ENCODE measurements at places on chromosomes 7 and 10.

DNA sequence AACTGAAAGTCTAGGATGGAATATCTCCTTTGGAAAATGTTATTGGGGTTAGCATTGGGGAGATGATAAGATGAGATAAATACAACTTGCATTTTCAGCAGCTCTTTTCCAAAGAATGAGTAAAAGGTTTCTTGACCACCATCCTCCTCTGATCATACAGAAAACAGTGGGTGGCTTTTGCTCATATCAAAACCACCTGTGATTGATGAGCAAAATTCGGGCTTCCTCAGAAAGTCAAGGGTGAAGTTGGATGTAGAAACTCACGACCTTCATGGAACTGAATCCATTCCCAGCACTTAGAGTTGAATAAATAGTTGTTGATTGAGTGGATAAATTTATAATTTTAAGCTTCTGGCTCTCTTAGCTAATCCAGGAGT is 158.4 kb downstream of the DNAJB6 start:
- peak; percentile 38 for DNase-seq

DNA sequence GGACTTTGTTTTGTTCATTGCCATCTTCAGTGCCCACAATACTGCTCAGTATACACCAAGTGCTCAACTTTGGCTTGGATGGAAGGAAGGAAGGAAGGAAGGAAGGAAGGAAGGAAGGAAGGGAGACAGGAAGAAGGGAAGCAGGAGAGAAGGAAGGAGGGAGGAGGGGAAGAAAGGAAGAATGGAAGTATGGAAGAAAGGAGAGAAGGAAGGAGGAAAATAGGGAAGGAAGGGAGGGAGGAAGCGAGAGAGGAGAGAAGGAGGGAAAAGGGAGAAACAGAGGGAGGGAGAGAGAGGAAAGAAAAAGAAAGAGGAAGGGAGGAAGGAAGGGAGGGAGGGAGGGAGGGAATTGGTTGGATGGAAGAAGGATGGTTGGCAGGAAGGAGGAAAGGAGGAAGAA is 49.6 kb upstream of the ADO start:
- no peak for DNase-seq

- peak; percentile 49 for DNase-seq
Observed at GRCh38 chr7:132882714-132883428, 199.0 kb downstream of the CHCHD3 start.

GRCh38 chr7:134533288-134533771 is 6.0 kb downstream of the AKR1B10 start:
- no peak for DNase-seq

DNA sequence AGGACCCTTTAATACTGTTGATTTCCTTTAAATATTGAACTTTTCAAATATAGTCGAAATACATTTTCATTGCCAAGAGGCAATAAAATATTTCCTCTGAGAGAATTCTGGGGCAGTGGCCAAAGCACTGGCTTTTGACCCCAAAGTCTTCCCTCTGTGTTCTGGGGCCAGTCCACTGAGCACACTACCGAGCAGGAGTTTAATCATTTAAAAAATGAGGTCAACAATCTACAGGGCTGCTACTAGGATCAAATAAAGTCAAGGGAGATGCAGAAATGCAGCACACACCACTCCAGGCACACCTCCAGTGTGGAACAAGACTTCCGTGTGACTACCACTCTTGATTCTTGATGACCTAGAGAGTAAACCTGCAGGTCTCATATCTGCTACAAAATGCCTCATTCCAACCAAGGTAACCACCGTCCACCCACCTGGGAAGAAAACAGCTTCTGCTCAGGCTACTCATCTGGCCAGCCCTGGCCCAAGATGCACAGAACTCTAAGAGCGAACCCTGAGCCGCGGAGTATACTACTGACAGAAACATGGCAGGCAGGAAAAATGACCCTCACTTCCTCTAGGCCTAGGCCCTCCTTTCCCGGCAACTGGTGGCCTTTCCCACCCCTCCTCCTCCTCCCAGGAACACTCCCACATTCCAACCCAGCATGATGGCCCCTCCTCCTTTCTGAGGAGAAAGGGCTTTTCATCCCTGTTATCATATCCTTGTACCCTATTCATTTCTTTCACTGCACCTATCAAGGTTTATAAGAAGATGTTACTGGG is 97.7 kb downstream of the ALOX5 start:
- DNase-seq: no peak

DNA sequence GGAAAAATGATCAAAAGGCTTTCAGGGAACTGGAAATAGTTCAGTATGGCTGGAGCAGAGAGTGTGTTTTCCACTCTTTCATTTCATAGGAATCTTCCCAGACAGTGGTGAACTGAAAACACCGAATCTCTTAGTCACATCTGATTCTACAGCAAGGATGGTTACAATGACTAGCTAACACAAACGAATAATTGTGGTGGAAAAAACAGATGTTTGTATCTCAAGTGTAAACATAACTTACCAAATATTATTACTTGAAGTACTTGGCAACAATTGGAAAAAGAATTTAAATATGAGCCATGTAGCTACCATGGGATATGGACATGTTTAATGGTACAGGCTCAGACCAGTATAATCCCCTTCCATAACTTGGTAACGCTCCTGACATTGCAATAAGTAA is 21.1 kb upstream of the BPGM start:
- DNase-seq: no peak

DNA sequence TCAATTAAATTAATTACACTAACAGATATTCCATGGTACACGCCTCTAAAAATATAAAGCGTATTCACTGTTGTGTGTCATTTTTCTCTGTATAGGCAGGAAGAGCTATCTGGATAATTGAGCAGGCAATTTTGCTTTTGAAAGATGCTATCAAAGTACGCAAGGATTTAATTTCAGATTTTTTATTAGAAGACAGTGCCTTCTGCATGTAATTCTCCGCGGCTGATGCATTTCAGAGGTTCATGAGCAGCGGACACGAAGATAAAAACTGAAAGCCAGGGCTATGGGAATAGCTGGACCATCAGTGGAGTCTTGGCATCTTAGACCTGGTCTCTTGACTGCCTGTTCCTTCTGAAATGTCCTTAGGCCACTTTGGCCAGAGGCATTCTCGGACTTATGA is 35.7 kb upstream of the SDK1 start:
- no peak for DNase-seq

- no peak for DNase-seq
Observed at GRCh38 chr10:83310688-83311087, 828.6 kb upstream of the GHITM start.

- no peak for DNase-seq
Observed at GRCh38 chr7:101547916-101548661, 81.0 kb downstream of the MYL10 start.

DNA sequence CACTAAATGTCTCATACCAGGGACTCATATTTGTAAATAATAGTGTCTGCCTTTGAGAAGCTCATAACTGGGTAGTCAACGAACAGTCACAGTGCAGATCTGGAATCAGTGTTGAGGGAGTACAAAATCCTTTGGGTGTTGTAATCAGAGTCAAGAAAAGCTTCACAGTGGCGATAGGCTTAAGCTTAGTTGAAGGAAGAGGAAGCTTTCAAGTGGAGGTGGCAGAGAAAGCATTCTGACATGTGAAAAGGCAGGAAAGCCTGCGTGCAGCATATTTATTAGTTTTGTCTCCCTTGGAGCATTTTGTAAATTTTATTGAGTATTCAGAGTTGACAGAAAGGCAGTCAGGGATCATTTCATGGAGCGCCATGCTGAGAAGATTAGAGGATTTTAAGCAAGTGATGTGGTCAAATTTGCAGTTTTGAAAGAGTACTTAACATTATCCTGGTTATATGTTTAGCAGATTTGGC is 104.9 kb downstream of the ADK start:
- no peak for DNase-seq

GRCh38 chr7:141156407-141156806 is 82.5 kb downstream of the TMEM178B start:
- DNase-seq: no peak

DNA sequence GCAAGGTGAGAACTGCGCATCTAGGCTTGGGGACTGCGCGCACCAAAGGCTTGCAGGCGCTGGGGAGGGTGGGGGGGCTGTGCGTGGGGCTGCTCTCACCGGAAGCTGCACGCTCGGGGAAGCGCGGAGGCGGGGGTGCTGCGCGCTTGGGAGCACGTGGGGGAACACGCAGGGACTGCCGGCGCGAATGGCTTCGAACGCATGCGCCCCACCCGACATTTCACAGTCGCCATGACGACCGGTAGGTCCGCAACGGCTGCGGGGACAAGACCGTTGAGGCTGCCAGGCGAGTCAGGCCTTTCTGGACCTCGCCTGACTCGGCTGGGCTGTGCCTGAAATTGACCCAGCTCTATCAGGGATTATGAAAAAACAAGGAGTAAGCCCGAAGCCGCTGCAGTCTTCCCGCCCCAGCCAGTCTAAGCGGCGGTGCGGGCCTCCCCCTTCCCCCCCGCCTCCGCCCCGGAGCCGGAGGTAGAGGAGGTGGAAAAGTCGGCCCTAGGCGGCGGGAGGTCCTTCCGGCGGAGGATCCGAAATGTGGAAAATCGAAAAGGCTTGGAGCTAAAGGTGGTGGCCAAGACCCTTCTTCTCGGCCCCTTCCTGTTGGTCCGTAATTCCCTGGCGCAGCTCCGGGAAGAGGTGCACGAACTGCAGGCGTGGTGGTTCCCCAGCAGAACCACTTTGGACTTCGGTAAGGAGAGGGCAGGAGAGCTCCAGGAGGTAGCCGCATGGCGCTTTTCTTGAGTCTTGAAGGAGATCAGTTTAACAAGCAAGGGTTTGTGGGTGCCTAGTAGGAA is 34.9 kb upstream of the STEAP1 start:
- DNase-seq: peak; percentile 41

GRCh38 chr10:100824886-100825285 is 79.5 kb downstream of the PAX2 start:
- no peak for DNase-seq

Measured in activated CD4-positive, alpha-beta T cell treated with anti-CD3 and anti-CD28 coated beads for 48 hours (primary cell).